Suprapubic skin (tissue), 4 donors: ENCODE measurements at places on chromosomes 13 and 19. TPM values are rescaled to one million over a fixed set of nuclear protein-coding genes. Genes with fewer than 3 reads are reported as not detected.

The HCST gene
- total RNA-seq, result 8.3 TPM

The ZNF543 gene
- total RNA-seq, result 15.8 TPM

The NLRP5 gene
- total RNA-seq, result not detected

The LAMP1 gene
- total RNA-seq, result 255 TPM

DNA sequence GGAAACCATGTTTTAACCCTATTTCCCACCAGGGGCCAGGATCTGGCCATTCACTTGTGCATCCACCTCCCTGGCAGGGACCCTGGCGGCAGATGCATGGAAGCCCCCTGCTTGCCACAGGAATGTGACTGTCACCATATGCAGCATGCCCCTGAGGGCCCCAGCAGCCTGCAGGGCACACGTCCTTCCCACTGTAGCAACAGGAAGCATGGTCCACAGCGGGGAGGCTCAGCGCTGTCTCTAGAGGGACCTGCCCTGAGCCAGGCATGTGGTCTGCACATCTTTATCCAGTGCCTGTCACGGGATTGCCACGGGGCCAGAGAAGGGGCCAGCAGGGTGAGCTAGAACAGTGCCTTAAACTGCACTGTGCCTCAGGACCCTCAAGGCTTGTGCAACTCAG lies 34.9 kb upstream of the MCF2L start:
- H3K27ac ChIP-seq, result no peak overlapping the region
- DNase-seq, result no peak
- H3K4me3 ChIP-seq, result no peak overlapping the region
- peaks cover 7% of the 10 kb centered on the region for H3K4me1 ChIP-seq

DNA sequence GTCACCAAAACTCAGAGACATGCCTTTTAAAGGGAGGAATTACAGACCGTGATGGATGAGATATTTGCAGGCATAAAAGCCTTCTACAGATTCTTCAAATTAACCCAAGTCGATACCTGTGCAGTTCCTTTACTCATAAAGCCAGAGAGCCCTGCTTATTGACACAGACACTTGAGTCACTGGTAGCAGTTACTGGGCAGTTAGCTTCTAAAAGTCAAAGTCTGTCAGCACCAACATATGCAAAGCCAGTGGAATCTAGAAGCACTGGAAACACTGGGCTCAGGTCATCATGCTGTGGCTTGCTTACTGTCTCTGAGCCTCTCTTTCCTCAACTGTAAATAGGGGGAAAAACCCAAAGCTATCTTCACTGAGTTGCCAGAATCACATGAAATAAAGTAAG lies 25.7 kb upstream of the LRCH1 start:
- no peak for DNase-seq
- no peaks in the 10 kb centered on the region for H3K4me1 ChIP-seq
- H3K4me3 ChIP-seq, result no peak overlapping the region
- H3K27ac ChIP-seq, result no peak overlapping the region
- no peaks in the 10 kb centered on the region for H3K36me3 ChIP-seq

GRCh38 chr13:43484432-43485225 lies 302.1 kb downstream of the ENOX1 start:
- H3K27ac ChIP-seq, result no peak overlapping the region
- H3K4me3 ChIP-seq, result no peak overlapping the region
- no peak for DNase-seq
- no peaks in the 10 kb centered on the region for H3K27me3 ChIP-seq

DNA sequence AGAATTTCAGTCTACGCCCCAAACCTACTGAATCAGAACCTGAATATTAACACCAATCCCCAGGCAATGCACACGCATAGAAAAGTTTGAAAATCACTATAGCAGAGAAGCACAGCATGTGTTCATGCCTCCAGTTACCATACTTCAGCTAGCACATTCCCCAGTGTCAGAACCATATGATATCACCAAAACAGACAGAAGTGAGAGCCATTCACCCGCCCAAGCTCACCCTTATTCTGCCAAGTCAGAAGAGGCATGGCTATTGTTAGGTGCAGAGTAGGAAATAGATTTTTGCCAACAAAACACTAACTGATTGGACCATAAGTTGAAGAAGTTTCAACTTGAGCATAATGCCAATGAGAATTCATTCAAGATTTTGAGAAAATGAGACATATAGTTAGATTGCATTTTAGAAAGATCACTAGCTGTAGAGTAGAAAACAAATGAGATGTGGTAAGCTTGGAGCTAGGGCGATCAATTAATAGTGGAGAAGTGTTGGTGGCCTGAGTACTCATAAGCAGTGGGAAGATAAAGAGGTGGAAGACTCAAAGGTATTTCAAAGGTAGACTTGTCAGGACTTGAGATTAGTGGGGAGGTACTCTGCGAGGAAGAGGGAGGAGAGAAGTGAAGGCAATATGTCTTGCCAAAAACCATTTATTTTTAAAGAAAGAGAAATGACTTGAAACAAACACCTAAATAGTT lies 492.4 kb downstream of the SUCLA2 start:
- no peak for DNase-seq
- H3K27ac ChIP-seq, result no peak overlapping the region
- no peaks in the 10 kb centered on the region for H3K36me3 ChIP-seq
- no peak overlapping the region for H3K4me3 ChIP-seq
- H3K4me1 ChIP-seq, result no peaks in the 10 kb centered on the region
- no peaks in the 10 kb centered on the region for H3K27me3 ChIP-seq

The ZNF571 gene
- 6.8 TPM for total RNA-seq

- no peaks in the 10 kb centered on the region for H3K27me3 ChIP-seq
- no peaks in the 10 kb centered on the region for H3K36me3 ChIP-seq
- H3K27ac ChIP-seq, result no peak overlapping the region
- no peak overlapping the region for H3K4me3 ChIP-seq
These were observed 47.9 kb upstream of the POMP start for GRCh38 chr13:28610996-28611395.
